ENCODE measurements at places on chromosomes 4 and X.

GRCh38 chr4:107247738-107248137 is 211.6 kb upstream of the DKK2 start:
- DNase-seq, result no peak

GRCh38 chrX:153499876-153500275 is 5.1 kb downstream of the BGN start:
- no peak for DNase-seq

DNA sequence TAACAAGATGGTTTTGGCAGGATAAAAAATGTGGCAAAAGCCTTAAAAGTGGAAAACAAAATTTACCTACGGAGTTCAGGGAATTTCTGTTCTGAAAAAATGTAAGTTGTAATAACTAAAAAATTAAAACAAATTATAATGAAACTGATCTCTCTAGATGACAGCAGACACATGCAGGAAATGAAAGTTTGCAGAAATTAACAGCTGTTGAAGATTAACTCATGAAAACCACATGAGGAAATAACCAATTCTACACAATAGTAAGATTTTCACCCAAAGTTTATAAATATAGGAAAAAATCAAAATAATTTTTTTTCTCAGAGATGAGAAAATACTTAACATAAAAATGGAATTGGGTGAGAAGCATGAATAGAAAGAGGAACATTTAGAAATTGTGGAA is 47.5 kb upstream of the UGT2B15 start:
- DNase-seq, result no peak

DNA sequence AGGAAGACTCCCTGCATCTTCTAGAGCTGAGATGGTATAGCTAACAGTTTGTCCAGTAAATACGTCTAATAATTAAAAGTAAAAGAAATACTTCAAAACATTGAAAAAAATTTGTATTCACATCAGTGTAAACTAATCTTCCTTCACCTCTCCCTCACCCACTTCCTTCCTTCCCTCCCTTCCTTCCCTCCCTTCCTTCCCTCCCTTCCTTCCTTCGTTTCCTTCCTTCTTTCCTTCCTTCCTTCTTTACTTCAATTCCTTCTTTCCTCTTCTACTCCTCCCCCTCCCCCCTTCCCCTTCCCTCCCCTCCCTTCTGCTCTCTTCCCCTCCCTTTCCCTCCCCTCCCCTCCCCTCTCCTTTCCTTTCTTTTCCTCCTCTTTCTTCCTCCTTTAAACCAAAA is 103.7 kb downstream of the POU4F2 start:
- no peak for DNase-seq

GRCh38 chr4:24624381-24624780 is 40.0 kb upstream of the DHX15 start:
- no peak for DNase-seq

- DNase-seq, result no peak
Observed at GRCh38 chrX:74132280-74132679, 171.7 kb upstream of the ZCCHC13 start.

- DNase-seq, result no peak
Observed at GRCh38 chrX:6227935-6228334, 732 bp downstream of the NLGN4X start.

All from WTC11 (cell line).